Activated CD4-positive, alpha-beta T cell treated with anti-CD3 and anti-CD28 coated beads for 36 hours (primary cell): ENCODE measurements at places on chromosomes 6 and 20. TPM values are rescaled to one million over a fixed set of nuclear protein-coding genes. Genes with fewer than 3 reads are reported as not detected.

- no peak overlapping the region for H3K27ac ChIP-seq
- H3K4me1 ChIP-seq, result no peaks in the 10 kb centered on the region
- no peak for DNase-seq
- H3K4me3 ChIP-seq, result no peak overlapping the region
These were observed 66.8 kb upstream of the STX16 start for GRCh38 chr20:58584051-58584824.

DNA sequence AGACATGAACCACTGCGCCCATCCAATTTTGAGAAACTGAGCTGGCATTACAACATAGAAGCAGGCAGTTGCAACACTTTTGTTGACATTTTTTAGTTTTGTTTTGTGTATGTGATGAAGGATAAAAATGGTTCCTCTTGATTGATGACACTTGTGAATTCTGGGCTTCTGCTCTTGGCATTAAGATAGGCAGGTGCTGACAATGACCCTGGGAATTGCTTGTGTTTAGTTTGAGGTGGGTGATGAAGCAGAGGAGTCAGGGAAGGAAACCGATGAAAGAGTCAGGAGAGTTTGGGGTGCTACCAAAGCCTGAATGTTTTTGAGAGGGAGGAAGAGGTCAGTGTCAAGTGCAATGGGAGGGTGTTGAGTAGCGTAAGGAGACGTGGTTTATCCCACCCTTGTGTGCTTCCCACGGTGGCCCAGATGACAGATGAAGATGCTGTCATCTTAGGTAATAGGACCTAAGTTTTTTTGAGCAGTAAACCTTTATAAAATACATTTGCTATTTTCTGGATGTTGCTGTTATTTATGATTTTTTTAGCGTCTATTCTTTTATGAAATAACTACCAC is 19.4 kb downstream of the CDS2 start:
- peaks cover 68% of the 10 kb centered on the region for H3K4me1 ChIP-seq
- H3K27me3 ChIP-seq, result no peaks in the 10 kb centered on the region

RNF8 gene
- total RNA-seq, result 23.8 TPM

PNPLA1 gene
- total RNA-seq, result not detected

FNDC11 gene
- 0.18 TPM for total RNA-seq

AGER gene
- total RNA-seq, result 24.4 TPM

DNA sequence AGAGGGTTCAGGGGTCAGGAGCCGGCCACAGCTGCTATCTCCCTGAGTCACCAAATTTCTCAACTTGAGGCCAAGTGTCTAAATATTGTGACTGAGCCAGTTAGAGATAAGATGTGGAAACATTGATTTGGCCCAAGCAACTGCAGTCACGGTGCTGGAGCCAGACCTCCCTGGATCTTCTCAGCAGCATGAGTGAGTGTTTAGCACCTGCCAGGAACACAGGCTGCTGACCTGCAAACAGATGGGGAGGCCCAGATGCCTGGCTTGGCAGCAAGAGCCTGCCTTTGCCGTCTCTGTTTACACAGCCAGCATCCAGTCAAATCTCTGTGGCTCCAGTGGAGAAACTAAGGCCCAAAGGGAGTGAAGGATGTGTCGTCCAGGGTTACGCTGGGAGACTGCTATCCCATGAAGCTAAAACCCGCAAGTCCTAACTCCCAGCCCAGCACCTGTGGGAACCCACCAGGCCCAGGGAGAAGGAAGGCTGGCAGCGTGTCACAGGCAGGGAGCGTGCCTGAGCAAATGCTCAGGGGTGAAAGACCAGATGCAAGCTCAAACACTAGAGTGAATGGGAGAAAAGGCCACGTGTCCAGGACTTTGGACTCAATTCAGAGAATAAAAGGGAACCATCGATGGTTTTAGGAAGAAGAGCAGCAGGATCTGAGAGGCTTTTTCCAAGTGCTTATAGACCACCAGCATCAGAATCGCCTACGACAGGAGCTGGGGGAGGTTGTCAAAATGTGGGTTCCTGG is 15.9 kb upstream of the PTGIS start:
- no peak overlapping the region for H3K4me3 ChIP-seq
- H3K27me3 ChIP-seq, result peaks cover 6% of the 10 kb centered on the region
- no peak for DNase-seq
- no peak overlapping the region for H3K27ac ChIP-seq
- no peaks in the 10 kb centered on the region for H3K36me3 ChIP-seq

LPA gene
- total RNA-seq, result not detected

DNA sequence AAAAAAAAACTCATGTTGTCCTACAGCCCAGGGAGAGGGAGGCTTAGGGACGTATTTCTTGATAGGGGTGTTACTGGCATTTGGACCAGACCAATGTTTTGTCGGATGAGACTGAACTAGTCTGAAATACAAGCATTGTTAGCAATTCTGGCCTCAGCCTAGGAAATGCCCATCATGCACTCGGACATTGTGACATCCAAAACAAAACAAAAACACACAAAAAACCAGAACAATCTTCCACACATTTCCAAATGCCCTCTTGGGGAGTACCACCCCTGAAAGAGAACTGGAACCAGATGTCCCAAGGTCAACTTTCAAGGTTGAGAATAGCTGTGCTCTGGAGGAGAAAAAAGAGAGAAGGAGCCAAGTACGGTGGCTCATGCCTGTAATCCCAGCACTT is 299.1 kb upstream of the JARID2 start:
- peaks cover 5% of the 10 kb centered on the region for H3K4me1 ChIP-seq
- H3K27me3 ChIP-seq, result no peaks in the 10 kb centered on the region
- no peaks in the 10 kb centered on the region for H3K36me3 ChIP-seq
- no peak overlapping the region for H3K4me3 ChIP-seq
- no peak overlapping the region for H3K27ac ChIP-seq
- no peak for DNase-seq

IL20RA gene
- total RNA-seq, result not detected

DNA sequence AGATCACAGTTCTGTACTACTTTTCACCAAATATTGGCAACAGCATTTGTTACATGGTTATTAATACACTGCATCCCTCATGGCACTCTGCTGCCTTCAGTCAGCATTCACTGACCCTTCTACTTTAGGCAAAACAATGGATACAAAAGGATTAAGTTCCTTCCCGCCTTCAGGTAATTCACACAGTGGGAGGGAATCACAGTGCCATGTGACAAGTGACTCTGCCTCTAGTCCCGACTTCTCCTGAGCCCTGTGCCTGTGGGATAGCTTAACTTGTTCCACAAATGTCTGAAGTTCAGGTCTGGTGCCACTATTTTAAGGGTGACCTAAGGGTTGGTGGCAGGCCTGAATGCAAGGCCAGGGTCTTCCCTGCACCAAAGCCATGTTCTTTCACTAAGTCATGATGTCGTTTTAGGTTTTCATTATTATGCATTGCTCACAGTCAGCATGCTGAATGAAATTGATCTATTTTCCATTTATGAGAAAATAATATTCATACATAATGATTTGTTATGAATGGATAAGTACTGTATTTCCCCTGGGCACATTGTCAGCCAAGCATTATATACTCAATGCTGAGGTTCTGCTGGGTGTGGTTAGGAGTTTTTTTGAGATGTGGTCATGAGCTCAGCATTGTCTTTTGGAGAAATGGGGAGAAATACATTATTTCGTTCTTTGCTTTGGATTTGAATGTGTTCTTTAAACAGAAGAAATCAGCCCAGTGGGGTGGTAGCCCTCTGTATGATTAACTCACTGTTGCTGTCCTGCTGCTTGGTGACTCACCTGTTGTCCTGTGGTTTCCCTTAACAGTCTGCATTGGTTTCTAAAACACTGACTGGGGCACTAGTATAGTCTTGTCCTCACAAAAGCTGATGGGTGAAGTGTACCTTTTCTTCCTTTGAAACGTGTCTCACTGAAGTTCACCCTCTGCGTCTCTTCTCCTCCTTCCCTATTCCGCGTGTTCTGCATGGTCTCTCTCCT is 66.4 kb downstream of the AFDN start:
- H3K27me3 ChIP-seq, result peaks cover 2% of the 10 kb centered on the region
- DNase-seq, result no peak
- H3K4me1 ChIP-seq, result no peaks in the 10 kb centered on the region
- no peaks in the 10 kb centered on the region for H3K36me3 ChIP-seq
- no peak overlapping the region for H3K27ac ChIP-seq

- no peak overlapping the region for H3K27ac ChIP-seq
- no peaks in the 10 kb centered on the region for H3K27me3 ChIP-seq
- no peak overlapping the region for H3K4me3 ChIP-seq
- H3K36me3 ChIP-seq, result peaks cover 10% of the 10 kb centered on the region
- peaks cover 4% of the 10 kb centered on the region for H3K4me1 ChIP-seq
These were observed 30.2 kb downstream of the ZHX3 start for GRCh38 chr20:41287327-41287726.

CSE1L gene
- 119 TPM for total RNA-seq

KHDC1 gene
- total RNA-seq, result 2.8 TPM

DNA sequence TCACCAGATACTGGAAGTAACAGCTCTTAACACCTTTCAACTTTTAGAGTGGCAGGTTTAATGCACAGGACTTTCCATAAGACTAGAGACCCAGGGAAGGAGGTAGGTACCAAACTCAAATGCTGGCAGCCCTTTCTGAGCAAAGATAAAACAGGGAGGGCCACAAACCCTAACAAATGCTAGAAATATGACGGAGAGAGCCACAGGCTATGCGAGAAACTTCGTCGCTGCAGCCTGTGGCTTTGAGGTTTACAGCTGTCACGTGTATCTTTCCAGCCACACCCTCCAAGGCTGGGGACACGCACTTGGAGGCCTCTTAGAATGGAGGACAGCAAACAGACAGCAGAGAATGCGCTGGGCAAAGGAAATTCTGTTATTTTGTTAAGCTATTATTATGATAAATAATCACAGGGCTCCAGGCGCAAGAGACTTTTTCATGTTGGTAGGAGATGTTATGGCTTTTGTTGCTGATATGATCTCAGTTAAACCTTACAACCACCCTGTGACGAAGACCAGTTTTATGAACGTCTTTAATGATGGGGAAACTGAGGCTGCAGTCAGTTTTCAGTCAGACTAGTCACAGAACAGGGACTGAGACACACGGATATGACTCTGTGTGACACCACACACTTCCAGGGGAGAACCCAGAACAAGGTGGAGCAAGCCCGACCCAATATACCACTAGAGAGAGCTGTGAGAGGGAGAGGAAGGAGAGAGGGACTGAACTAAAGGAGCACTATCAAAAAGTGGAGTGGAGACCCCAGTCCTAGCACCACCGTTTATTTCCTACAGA is 2.0 kb downstream of the TRAM2 start:
- H3K36me3 ChIP-seq, result no peaks in the 10 kb centered on the region
- peak overlapping the region; percentile 79 for H3K4me3 ChIP-seq
- peak overlapping the region; percentile 85 for H3K27ac ChIP-seq
- H3K4me1 ChIP-seq, result peaks cover 43% of the 10 kb centered on the region

GRCh38 chr6:138343112-138343511 is 34.6 kb upstream of the SMIM28 start:
- no peaks in the 10 kb centered on the region for H3K4me1 ChIP-seq
- no peak for DNase-seq
- no peak overlapping the region for H3K4me3 ChIP-seq
- H3K27ac ChIP-seq, result no peak overlapping the region
- no peaks in the 10 kb centered on the region for H3K36me3 ChIP-seq
- peaks cover 11% of the 10 kb centered on the region for H3K27me3 ChIP-seq

- H3K4me1 ChIP-seq, result no peaks in the 10 kb centered on the region
- H3K27ac ChIP-seq, result no peak overlapping the region
These were observed 128.8 kb downstream of the PHF3 start for GRCh38 chr6:63764318-63764916.

PPP1R16B gene
- total RNA-seq, result 84.0 TPM

- no peak overlapping the region for H3K27ac ChIP-seq
- no peaks in the 10 kb centered on the region for H3K27me3 ChIP-seq
- H3K4me1 ChIP-seq, result no peaks in the 10 kb centered on the region
- no peak for DNase-seq
These were observed 537.4 kb upstream of the BTBD3 start for GRCh38 chr20:11380283-11380682.

- H3K4me3 ChIP-seq, result no peak overlapping the region
- H3K4me1 ChIP-seq, result no peaks in the 10 kb centered on the region
- H3K27ac ChIP-seq, result no peak overlapping the region
- no peaks in the 10 kb centered on the region for H3K36me3 ChIP-seq
These were observed 96.9 kb downstream of the RFX6 start for GRCh38 chr6:116973976-116974375.

- H3K4me1 ChIP-seq, result no peaks in the 10 kb centered on the region
- H3K4me3 ChIP-seq, result no peak overlapping the region
- no peaks in the 10 kb centered on the region for H3K27me3 ChIP-seq
- no peak overlapping the region for H3K27ac ChIP-seq
- H3K36me3 ChIP-seq, result no peaks in the 10 kb centered on the region
These were observed 26.2 kb upstream of the PGK2 start for GRCh38 chr6:49813248-49813647.

POPDC3 gene
- not detected for total RNA-seq

DNA sequence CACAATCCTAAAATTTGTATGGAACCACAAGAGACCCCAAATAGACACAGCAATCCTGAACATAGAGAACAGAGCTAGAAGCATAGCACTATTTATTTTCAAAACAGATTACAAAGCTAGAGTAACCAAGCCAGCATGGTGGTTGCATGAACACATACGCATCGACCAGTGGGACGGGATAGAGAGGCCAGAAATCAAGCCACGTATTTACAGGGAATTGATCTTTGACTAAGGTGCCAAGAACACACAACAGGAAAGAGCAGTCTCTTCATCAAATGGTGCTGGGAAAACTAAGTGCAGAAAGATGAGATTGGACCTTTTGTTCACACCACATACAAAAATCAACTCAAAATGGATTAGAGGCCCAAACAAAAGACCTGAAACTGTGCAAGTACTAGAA is 21.1 kb downstream of the TTLL2 start:
- DNase-seq, result no peak
- H3K27ac ChIP-seq, result no peak overlapping the region
- H3K27me3 ChIP-seq, result peaks cover 27% of the 10 kb centered on the region
- H3K36me3 ChIP-seq, result no peaks in the 10 kb centered on the region

GRCh38 chr6:95784869-95785268 is 207.5 kb downstream of the MANEA start:
- no peaks in the 10 kb centered on the region for H3K4me1 ChIP-seq
- no peak overlapping the region for H3K4me3 ChIP-seq
- no peaks in the 10 kb centered on the region for H3K36me3 ChIP-seq
- DNase-seq, result no peak

DNA sequence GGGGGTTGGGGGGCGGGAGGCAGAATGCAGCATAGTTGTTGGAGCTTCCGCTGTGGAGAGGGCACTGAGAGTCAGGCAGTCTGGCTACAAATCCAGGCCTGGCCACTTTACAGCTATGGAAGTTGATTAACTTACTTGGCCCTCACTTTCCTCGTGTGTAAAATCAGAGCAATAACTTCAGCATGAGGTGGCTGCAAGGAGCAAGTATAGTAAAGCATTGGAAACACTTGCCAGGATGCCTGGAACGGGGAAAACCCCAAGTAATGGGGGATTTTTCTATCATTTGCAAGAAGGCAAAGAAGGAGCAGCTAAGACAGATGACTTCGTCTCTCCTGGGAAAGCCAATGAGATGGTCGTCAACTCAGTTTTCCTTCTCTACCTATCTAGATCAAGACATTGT is 35.8 kb downstream of the AGPAT4 start:
- no peak overlapping the region for H3K4me3 ChIP-seq
- H3K27ac ChIP-seq, result no peak overlapping the region
- peaks cover 25% of the 10 kb centered on the region for H3K4me1 ChIP-seq
- DNase-seq, result no peak
- H3K36me3 ChIP-seq, result peaks cover 12% of the 10 kb centered on the region

CNKSR3 gene
- 0.58 TPM for total RNA-seq

ZNF322 gene
- 5.2 TPM for total RNA-seq
